ENCODE measurements at places on chromosomes 6 and 20. TPM values are rescaled to one million over a fixed set of nuclear protein-coding genes. Genes with fewer than 3 reads are reported as not detected.
A peak's percentile ranks its signal among the peaks of the same experiment; 100 is the strongest.

DNA sequence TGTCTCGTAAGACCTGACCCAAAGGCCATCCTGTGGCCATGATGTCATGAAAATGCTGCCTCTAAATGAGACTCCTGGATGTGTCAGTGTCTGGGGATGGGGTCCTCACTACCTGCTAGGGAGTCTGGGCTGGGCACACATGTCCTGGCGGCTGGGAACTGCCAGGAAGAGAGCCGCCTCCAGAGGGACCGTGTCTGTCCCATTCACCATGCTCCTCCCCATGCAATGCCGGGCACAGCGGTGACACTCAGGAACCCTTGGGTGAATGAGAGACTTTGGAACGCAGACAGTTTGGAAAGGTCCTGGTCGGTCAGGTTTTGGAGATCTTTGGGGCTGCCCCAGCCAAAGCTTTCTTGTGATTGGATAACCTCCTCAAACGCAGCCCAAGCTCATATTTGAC, 40.1 kb upstream of the GTSF1L start:
- H3K36me3 ChIP-seq, result peaks cover 2% of the 10 kb centered on the region
- H3K4me1 ChIP-seq, result peaks cover 5% of the 10 kb centered on the region
- no peak overlapping the region for H3K27ac ChIP-seq
- no peak overlapping the region for H3K4me3 ChIP-seq

DNA sequence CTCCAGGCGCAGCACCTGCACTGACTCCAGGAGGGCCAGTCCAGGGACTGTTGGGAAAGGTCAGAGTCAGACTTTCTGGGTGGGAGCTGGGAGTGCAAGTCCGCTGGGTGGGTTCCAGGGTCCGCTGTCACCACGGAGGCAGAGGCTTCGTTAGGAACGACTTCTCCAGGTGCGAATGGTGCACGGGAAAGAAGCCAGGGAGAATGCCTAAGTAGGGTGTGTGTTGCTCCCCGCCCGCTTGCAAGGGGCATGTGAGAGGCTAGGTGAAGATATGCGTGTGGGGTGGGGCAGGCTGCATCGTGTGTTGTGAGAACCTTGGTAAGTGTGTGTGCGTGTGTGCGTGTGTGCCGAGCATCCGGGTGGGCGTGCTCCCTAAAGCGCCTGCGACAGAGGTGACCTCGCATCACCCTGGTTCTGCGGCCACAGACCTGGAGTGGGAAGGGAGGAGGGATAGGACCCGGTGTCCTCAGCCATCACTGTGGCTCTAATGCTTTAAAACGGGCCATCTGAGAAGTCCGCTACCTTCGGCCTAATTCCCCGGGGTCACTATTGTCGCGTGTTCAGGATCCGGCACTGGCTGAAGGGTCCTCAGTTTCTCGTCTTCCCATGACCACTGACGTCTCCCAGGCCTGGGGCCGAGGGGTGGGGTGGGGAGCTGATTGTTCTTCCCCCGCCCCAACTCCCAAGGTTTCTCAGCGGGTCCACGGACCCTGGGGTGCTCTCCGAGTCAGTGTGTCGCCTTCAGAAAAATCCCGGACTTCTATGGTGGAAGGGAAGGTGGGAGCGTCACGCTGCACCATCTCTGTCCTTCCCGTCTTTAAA, 6.1 kb downstream of the SLC32A1 start:
- no peak for DNase-seq
- H3K27ac ChIP-seq, result peak overlapping the region; percentile 76
- H3K4me3 ChIP-seq, result peak overlapping the region; percentile 61
- H3K4me1 ChIP-seq, result peaks cover 54% of the 10 kb centered on the region
- H3K36me3 ChIP-seq, result peaks cover 5% of the 10 kb centered on the region

DNA sequence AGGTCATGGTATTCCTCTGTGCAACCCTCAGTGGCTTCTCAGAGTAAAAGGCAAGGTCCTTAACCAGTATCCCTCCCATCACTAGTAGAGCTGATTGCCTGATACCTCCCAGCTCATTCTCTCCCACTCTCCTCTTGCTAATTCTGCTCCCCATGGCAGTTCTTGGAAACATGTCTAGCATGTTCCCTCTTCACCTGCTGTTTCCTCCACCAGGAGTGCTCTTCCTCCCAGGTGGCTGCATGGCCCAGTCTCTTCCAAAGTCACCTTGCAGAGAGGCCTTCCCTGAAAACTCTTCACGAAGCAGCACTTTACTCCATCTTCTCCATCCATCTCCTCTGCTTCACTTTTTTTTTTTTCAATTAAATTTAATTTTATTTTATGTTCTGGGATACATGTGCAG, 36.2 kb upstream of the OLIG3 start:
- peaks cover 14% of the 10 kb centered on the region for H3K27me3 ChIP-seq
- H3K4me3 ChIP-seq, result no peak overlapping the region
- no peak overlapping the region for H3K27ac ChIP-seq
- no peak for DNase-seq
- no peaks in the 10 kb centered on the region for H3K36me3 ChIP-seq
- no peaks in the 10 kb centered on the region for H3K4me1 ChIP-seq

DNA sequence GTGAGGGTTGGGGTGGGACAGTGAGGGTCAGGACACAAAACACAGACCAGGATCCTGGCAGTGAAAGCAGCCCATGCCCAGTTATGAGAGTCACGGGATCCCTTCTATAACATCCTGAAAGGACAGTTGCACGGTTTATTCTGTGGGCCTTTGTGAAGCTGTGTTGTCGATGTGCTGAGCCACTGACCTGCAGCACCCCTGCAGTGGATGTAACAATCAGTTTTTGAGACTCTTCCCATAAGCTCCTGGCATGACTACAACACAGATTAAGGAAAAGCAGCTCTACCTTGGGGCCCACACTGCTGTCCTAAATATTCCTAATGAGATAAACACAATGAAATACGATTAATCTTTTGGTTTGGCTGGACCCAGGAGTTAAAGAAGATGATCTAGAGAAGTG, 3.7 kb downstream of the PYGB start:
- peaks cover 42% of the 10 kb centered on the region for H3K4me1 ChIP-seq
- H3K36me3 ChIP-seq, result peaks cover 2% of the 10 kb centered on the region
- no peaks in the 10 kb centered on the region for H3K27me3 ChIP-seq
- H3K4me3 ChIP-seq, result no peak overlapping the region

- peaks cover 13% of the 10 kb centered on the region for H3K27me3 ChIP-seq
- no peak for DNase-seq
- H3K27ac ChIP-seq, result no peak overlapping the region
- no peak overlapping the region for H3K4me3 ChIP-seq
- no peaks in the 10 kb centered on the region for H3K36me3 ChIP-seq
These were observed 1.7 kb upstream of the SLC22A2 start for GRCh38 chr6:160260367-160260766.

DNA sequence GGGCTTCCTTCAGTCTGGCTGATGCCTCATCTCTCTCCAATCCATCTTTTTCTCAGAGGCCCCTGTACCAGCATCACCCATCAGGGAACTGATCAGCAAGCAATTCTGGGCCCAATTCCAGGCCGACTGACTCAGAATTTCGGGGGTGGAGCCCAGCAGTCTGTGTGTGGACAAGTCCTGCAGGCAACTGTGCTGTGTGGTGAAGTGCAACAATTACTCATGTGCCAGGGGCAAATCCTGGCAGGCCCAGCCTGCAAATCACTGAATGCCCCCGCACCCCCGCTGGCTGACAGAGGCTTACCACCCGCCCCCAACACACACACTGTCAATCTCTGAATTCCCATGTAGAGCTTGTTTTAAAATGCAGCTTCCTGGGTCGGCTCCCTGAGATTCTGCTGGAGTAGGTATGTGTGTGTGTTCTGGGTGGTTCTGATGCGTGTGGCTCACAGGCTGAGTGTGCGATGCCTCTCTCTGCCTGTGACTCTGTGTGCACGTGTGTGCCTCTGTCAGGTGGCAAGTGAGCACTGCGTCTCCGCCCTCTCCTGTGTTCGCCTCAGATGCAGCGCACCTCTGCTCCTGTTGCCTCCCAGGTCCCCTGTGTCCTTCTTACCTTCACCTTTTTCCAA, 45.4 kb downstream of the SSR1 start:
- no peak overlapping the region for H3K4me3 ChIP-seq
- no peak overlapping the region for H3K27ac ChIP-seq
- DNase-seq, result no peak

- no peaks in the 10 kb centered on the region for H3K36me3 ChIP-seq
- DNase-seq, result no peak
- no peaks in the 10 kb centered on the region for H3K27me3 ChIP-seq
- no peak overlapping the region for H3K27ac ChIP-seq
- H3K4me3 ChIP-seq, result no peak overlapping the region
- H3K4me1 ChIP-seq, result no peaks in the 10 kb centered on the region
These were observed 620.9 kb downstream of the PHF3 start for GRCh38 chr6:64256483-64256882.

DNA sequence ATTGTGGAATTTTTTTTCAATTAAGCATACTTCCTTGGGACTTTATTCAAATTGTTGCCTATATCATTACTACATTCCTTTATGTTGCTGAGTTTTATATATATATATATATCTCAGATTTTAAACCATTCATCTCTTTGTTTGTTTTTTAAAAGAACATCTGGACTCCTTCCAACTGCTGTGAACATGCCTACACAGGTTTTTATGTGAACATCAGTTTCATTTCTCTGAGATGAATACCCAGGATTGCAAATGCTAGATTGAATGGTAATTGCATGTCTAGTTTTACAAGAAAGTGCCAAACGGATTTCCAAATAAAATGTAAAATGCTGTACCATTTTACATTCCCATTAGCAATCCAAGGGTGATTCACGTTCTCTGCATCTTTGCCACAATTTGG, 1289.3 kb downstream of the HACE1 start:
- no peak overlapping the region for H3K4me3 ChIP-seq
- no peaks in the 10 kb centered on the region for H3K36me3 ChIP-seq
- no peaks in the 10 kb centered on the region for H3K4me1 ChIP-seq
- H3K27me3 ChIP-seq, result no peaks in the 10 kb centered on the region
- no peak for DNase-seq

DNA sequence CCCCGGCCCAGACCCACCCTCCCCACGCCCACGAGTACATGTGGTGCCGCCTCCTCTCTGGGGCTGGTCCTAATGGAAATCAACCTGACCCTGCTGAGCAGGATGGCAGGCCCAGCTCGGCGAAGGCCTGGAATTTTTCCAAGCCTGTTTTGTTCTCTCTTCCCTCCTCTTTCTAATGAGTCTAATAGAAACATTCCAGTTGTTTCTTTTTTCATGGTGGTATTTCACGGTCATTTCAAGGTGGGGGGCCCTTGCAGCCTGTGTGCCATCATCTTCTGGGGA, 16.6 kb downstream of the SMOC2 start:
- no peak overlapping the region for H3K4me3 ChIP-seq
- H3K27ac ChIP-seq, result no peak overlapping the region
- H3K4me1 ChIP-seq, result no peaks in the 10 kb centered on the region
- H3K27me3 ChIP-seq, result peaks cover 1% of the 10 kb centered on the region

- no peak overlapping the region for H3K27ac ChIP-seq
- no peaks in the 10 kb centered on the region for H3K4me1 ChIP-seq
- H3K36me3 ChIP-seq, result no peaks in the 10 kb centered on the region
- DNase-seq, result no peak
- H3K4me3 ChIP-seq, result no peak overlapping the region
These were observed 41.0 kb downstream of the CYP24A1 start for GRCh38 chr20:54132612-54133433.

DNA sequence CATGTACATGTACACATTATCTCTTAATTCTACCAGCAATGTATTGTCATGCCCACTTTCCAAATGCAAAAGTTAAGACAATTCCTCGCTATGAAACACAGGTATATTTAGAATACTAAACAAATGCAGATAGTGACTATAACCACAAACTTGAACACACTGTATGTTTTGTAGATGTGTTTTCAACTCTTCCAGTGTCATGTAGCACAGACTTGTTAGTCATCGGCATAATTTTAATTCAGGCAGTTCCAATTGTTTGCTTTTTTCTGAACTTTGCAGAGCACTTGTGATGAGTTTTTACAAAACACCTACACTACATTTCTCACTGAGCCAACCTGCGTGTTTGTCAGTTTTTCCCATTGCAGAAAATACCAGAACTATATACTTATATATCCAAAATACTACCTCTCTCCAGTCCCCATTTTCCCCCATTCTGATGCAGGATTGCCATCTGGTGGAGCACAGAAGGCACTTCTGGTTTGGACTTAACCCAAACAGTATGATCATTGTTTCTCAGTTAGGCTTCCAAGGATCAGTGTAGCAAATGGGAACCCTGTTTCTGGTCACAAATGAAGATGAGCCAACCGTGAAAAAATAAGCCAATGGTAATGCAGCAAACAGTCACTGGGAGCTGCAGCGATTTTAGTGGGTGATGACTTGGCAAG, 143.4 kb downstream of the ADGRB3 start:
- H3K4me3 ChIP-seq, result no peak overlapping the region
- no peak for DNase-seq
- H3K4me1 ChIP-seq, result no peaks in the 10 kb centered on the region
- H3K36me3 ChIP-seq, result no peaks in the 10 kb centered on the region
- no peaks in the 10 kb centered on the region for H3K27me3 ChIP-seq

DNA sequence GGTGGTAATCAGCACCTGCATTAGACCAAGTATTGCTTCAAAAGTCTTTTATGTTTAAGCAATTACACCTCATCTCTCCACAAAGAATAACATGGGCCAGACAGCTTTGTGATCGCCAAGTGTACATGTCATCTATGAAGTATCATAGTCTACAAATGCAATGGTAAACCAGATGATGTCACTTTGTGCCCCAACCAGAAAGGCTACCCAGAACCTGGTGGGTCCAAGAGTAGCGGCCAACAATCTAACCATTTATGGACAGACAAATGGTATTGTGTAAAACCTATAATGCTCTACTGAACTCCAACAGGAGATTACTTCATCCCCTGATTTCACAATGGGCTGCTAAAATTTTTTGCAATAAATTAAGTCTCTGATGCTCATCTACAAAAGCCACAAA, 295.9 kb downstream of the GMDS start:
- H3K27me3 ChIP-seq, result no peaks in the 10 kb centered on the region
- H3K4me3 ChIP-seq, result no peak overlapping the region
- H3K27ac ChIP-seq, result no peak overlapping the region
- H3K4me1 ChIP-seq, result no peaks in the 10 kb centered on the region
- H3K36me3 ChIP-seq, result no peaks in the 10 kb centered on the region

GRCh38 chr6:161596807-161597520, 323.1 kb upstream of the AGPAT4 start:
- H3K27ac ChIP-seq, result no peak overlapping the region
- H3K27me3 ChIP-seq, result no peaks in the 10 kb centered on the region
- H3K4me3 ChIP-seq, result no peak overlapping the region

DNA sequence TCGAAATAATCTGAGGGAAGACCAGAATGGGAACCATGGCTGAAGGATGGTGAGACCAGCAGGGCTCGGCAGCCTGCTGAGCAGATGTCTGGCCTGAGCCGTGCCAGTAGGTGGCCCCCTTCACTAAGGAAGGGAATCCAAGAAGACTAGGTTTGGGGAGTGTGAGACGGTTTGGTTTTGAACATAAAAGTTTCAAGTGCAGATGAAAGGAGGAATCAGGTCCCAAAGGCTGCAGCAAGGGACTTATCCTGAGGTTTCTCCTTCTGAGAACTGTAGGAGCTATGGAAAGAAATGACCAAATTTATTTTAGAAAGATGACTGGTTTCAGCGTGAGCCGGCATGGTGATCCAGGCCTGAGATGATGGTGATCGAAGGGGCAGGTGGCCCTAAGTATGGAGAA, 4.6 kb upstream of the OSER1 start:
- no peak overlapping the region for H3K4me3 ChIP-seq
- DNase-seq, result peak; percentile 64
- peaks cover 4% of the 10 kb centered on the region for H3K36me3 ChIP-seq
- H3K4me1 ChIP-seq, result peaks cover 58% of the 10 kb centered on the region
- H3K27ac ChIP-seq, result peak overlapping the region; percentile 42
- peaks cover 3% of the 10 kb centered on the region for H3K27me3 ChIP-seq

TGM3 gene
- total RNA-seq, result not detected

PRELID3B gene
- total RNA-seq, result 121 TPM

CSTF1 gene
- 60.9 TPM for total RNA-seq

KCNQ5 gene
- 12.6 TPM for total RNA-seq

PXDC1 gene
- total RNA-seq, result 0.57 TPM

NANP gene
- 9.8 TPM for total RNA-seq

CDSN gene
- not detected for total RNA-seq

GLO1 gene
- 109 TPM for total RNA-seq

All from activated T-helper 1 cell treated with anti-CD3 and anti-CD28 coated beads, Interleukin-12 subunit alpha, Interleukin-12 subunit beta, Interleukin-2, Interleukin-4 antibody, amounts not matched to agents 30 ng/mL and 10 ng/mL and 1 ng/mL, durations not matched to agents 14 hours and 24 hours and 36 hours (primary cell).